ENCODE measurements at places on chromosomes 2 and 18. TPM values are rescaled to one million over a fixed set of nuclear protein-coding genes. Genes with fewer than 3 reads are reported as not detected.

Gene IDH1
- total RNA-seq = 83.4 TPM

Gene GORASP2
- 27.1 TPM for total RNA-seq

Gene ALPI
- total RNA-seq = not detected

Gene SLC35F6
- total RNA-seq = 17.2 TPM

Gene CROCC2
- not detected for total RNA-seq

Gene SP100
- 103 TPM for total RNA-seq

Gene SMARCAL1
- 11.2 TPM for total RNA-seq

Gene SERPINB3
- total RNA-seq = not detected
